KG1 (cell line): ENCODE measurements at places on chromosomes 4 and X.

DNA sequence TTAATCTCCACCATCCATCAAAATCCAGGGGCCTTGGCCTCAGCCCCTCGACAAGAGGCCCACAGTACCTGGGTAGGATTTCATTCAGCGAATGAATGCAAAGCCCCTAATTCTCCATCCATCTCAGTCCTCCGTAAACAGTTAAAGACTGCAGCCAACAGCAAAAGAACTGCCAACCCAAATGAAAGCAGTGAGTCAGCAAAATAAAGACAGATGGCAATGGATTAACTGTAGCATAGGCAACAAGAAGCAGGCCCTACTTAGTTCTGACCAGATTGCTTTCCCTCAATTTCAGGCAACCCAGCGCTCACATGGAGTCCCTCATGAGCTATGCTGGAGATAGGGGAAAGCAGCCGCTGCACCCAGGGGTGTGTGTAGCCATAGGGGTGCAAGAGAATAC is 21.4 kb downstream of the PLAC1 start:
- no peak for DNase-seq

GRCh38 chrX:48890934-48891401 is 6.6 kb downstream of the TIMM17B start:
- no peak for DNase-seq

DNA sequence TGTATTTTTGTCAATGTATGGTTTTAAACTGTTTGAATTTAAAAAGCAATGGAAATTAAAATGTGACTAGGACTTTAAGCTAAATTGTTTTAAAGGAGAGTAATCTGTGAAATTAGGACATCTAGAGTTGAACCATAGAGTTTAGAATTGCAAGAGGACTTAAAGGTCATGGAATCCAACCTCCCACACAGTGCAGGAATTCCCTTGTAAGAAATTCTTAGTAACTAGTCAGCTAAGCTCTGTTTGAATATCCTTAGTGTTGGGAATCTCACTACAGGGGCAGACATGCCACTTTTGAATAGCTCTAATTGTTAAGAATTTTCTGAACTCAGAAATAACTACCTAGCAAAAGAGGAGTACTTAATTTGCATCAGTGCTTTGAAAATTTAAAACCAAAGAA is 292.9 kb downstream of the IL1RAPL1 start:
- no peak for DNase-seq

- no peak for DNase-seq
These were observed 75.5 kb downstream of the UGT8 start for GRCh38 chr4:114674080-114674479.

GRCh38 chrX:136453771-136454170 is 34.0 kb upstream of the BRS3 start:
- DNase-seq = no peak
